ENCODE measurements at places on chromosomes 3 and 15.

DNA sequence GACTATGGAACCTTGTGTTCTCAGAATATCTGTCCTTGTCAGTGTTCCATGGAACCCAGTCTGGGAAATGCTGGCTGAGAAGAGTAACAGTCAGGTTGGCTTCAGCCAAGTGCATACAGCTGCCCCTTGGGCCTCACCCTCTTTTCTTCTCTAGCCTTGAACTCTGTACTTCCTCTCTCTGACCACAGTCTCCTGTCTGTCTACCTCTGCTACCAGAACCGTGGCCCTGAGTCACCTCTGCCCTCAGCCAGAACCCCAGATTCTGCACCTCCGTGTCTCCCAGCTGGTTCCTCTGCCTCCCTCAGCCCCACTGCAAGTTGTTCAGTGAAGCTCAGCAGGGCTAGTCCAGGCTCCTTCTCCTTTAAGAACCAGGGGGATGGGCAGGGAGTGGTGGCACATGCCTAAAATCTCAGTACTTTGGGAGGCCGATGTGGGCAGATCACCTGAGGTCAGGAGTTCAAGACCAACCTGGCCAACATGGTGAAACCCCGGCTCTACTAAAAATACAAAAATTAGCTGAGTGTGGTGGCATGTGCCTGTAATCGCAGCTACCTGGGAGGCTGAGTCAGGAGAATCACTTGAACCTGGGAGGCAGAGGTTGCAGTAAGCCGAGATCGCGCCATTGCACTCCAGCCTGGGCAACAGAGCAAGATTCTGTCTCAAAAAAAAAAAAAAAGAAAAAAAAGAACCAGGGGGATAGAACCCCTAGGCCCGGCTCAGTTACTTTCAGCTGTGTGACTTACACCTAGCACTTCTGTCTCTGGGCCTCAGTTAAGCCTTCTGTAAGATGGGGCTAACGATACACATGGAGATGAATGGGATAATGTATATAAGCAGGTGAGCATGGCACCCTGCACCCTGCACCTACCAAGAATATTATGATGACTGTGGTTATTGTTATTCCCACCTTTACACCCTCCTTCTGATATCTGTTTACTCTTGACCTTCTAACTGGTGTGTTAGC, 24.3 kb upstream of the TATDN2 start:
- no peak for DNase-seq

DNA sequence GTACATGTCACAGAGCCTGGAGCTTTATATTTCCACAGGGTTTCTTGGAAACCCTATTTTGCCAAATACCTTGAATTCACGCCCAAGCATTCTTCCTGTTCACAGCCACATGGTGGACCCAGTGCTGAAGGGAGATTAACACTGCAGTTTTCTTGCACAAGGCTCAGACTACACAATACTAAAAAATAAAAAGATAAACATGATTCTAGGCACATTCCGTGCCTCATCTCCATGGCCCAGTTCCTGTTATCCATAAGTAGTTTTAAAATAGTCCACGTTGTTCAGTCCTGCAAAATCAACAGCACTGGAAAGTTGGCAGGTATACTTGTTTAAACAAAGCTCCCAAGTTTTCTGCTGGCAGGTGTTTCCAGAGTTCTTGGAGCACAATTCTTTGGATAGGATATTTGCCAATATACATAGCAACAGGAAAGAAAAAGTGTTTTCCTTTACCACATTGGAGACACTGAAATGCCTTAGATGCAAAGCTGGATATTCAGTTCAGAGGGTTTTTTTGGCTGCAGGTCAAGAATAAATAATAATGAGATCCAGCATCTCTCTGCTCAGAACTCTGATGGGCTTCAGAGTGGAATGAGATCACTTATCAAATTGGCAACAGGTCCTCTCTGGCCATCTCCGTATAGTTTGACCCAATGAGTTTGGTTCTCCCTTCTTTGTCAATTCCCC, 88.1 kb upstream of the TGFBR2 start:
- DNase-seq: peak; percentile 37

- DNase-seq: no peak
Measured at GRCh38 chr3:38730281-38730680, 80.8 kb upstream of the SCN5A start.

GRCh38 chr3:138384531-138384930, 36.2 kb downstream of the MRAS start:
- DNase-seq: no peak

DNA sequence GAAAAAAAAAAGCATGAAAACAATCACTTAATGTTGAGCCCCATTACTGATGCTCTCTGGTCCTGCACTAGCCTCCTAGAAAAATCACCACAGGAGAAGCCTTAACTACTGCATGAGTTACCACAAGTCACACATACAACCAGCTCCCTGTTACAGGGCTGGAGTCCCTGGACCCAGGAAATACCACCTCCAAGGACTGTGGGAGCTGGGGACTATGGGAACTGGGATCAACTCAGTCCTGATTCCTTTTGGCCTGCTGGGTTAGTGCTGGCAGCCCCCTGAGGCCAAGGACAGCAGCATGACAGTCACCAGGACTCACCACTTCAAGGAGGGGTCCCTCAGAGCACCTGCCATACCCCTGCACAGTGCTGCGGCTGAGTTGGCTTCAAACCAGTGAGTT, 559 bp downstream of the NR1I2 start:
- DNase-seq: no peak

GRCh38 chr3:160038862-160039562, 50.4 kb downstream of the IL12A start:
- DNase-seq: no peak

GRCh38 chr3:143436231-143436930, 316.8 kb downstream of the CHST2 start:
- no peak for DNase-seq

- peak; percentile 35 for DNase-seq
Measured at GRCh38 chr3:197394464-197395321, 96.3 kb upstream of the DLG1 start.

GRCh38 chr3:73108750-73109149, 47.3 kb downstream of the EBLN2 start:
- no peak for DNase-seq

GRCh38 chr15:93111451-93111850, 22.4 kb upstream of the RGMA start:
- no peak for DNase-seq

GRCh38 chr15:72068856-72069255, 49.1 kb downstream of the MYO9A start:
- DNase-seq: no peak

DNA sequence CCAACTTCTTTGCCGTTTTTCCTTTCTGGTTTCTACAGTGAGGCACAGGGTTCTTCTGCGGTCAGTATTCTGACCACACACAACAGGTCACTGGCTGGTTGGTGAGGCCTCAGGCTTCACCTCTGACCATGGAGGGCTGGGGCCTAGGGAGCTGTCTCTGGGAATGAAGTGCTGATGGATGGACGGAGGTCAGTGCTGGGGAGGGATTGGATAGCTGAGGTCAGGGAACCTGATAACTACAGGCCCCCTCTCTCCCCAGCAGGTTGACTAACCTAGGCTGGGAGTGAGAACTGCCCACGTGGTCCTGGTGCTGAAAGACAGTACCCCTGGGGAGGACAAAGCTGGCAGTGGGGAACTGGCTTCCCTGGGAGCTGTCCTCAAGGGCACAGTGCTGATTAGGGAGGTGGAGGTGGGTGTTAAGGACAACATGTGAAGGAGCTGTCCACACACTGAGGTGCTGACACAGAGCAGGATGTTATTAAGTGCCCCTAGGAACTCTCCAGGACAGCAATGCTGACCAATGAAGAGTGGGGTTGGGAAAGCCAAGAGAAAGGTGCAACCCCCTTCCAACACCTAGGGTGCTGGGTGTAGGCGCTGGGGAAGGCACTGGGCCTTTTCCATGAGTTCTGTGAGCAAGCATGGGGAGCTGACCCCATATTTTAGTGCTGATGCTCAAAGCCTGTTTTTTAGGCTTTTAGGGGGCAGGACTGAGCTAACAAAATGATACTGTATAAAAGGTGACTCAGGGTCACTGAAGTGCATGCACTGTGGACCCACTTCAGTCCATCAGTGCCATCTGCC, 45.2 kb downstream of the ATP2B2 start:
- DNase-seq: no peak

GRCh38 chr15:48681353-48681752, 35.8 kb upstream of the FBN1 start:
- no peak for DNase-seq

GRCh38 chr15:60683156-60683555, 204.2 kb upstream of the ICE2 start:
- DNase-seq: no peak

DNA sequence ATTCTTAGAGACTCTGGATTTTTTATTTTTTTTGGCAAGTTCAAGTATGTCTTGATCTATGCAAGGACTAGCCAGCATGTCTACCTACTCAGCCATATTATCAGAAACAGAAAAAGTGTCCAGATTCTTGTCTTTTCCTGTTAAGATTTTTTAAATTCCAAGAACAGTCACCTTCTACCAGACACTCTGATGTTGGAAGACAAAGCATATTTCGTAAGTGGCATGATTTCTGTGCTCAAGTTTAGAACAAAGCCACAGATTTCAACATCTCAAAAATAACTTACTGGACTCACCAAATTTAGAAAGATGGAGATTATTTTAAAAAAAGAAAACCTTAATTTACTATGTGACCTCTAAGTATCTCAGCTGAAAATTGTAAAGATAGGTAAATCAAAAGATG, 61.9 kb downstream of the GOLGA6L7 start:
- no peak for DNase-seq

DNA sequence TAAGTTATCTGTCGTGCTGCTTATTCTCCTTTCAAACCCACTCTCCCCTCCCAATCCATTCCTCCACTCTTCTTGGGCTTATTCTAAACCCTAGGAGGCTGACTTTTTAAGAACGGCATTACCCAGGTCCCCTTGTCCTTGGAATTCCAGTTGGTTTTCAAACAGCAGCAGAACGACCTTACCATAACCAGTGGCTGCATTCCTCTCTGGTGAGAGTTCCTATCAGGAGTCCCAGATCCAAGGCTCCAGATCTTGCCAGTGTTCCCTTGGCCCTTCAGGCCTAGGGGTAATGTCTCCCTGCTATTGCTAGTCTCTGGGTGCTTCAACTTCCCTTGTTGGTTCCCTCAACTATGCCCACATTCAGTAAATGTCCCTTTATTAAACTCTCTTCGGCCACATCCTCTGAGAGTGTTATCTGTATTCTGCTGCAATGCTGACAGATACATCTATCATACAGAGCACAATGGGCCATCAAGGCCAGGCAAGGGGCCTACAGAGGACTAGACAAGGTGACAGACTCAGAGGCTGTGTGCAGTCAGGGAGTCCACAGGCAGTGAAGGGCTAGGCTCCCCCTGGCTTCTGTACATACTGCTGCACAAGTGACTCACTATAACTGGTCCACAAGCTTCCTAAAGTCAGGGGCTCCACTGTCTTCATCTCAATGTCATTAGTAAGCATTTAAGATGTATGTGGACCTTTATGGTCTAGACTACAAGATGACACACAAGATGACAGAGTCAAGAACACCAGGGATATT, 10.1 kb downstream of the LYSMD2 start:
- no peak for DNase-seq
